ENCODE measurements at places on chromosomes 16 and 17.

GRCh38 chr17:57971572-57971971, 16.4 kb upstream of the CUEDC1 start:
- no peak for DNase-seq

DNA sequence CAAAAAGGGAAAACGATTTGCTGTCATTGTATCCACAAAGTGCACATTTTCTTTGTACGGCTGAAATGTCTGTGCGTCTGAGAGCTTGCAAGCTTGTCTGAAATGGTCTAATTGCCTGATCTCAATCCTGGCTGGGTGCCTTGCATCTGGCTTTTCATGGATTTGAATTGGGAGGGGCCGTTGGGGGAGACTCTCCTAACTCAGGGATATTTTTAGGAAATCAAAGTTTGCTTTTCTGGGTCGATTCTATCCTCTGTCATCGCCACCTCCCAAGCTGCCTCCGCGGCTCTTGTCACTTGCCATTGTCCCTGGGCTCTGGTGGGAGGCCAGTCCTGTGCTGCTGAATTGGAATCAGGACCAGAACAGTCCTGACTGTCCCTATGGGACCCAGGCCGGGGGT, 33.3 kb upstream of the MGAT5B start:
- peak; percentile 18 for DNase-seq

- DNase-seq, result no peak
Observed at GRCh38 chr17:28864991-28865849, 10.4 kb downstream of the ERAL1 start.

GRCh38 chr16:30120340-30121105, 2.5 kb downstream of the MAPK3 start:
- DNase-seq, result no peak

DNA sequence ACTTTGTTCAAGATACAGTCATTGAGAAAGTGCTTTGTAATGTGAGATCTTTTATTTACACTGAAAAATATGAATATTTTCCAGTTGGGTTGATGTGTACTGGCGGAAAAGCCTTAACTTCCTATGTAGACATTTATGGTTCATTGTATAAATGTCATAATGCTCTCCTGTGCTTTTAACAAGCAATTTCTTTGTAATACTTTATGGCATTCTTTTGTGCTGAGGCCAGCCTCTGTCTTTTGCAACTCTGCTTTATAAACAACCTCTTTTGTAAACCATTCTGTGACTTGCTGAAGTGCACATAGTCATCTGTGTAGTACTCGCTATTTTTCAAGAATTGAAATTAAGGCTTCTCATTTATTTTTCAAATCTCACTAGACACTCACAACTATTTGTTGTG, 291.2 kb downstream of the CDH11 start:
- DNase-seq, result peak; percentile 90

- DNase-seq, result no peak
Observed at GRCh38 chr16:65842067-65842466, 524.4 kb upstream of the CDH5 start.

DNA sequence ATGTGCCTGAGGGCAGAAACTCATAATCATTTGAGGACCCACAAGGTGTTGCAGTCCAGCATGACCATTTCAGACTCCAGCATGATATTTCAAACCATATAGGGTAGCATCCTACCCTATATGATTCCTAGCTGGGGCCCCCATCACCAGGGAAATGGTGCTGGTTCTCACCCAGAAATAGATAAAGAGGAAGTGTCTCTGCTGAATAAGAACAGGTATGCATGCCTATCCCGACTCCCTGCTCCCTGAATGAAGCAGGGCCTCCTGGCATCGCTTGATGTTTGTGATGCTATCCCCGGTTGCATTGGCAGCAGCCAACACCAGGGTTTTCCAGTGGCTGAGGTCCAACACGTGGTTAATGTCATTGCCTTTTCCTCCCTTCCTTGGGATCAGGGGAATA, 17.1 kb upstream of the HEATR6 start:
- no peak for DNase-seq

DNA sequence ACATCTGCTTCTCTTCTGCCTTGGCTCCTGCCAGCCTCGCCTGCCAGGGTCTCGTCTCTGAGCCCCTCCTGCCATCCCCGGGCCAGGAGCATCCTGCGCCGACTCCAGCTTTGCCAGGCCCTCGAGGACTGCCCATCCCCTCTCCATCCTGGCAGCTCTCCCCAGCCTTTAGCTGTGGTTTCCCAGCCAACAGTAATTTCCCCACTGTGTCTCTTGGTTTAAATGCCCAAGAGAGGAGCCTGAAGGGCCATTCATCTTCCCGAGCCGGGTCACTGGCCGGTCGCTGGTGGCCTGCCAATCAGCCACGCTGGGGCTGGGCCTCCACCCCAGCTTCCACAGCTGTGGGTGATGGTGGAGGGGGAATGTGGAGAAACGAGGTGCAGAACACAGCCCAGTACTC, 47.8 kb downstream of the MRC2 start:
- no peak for DNase-seq

DNA sequence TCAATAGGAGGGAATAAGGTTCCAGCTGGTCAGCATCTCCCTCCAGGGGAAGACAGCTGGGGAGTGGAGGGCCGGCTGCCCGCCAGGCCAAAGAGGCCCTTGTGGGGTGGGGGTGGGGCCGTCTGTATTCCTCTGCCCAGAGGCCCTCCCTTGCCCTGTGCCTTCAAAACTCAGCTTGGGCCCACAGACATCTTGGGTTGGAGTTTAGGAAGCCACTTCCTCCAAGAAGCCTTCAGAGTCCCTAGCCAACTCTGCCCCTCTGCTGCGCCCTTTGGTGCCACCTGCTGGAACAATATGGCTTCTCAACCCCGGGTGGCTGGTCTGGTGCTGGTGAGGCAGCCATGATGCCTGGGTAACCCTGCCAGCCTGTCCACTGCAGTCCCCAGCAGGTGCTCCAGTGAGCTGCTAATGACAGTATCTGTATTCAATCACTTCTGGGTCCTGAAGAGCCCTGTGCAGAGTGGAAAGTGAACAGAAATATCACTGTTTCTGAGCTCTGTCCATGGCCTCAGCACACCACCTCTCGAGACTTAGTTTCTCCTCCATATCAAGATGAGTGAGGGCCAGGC, 16.7 kb downstream of the HSD11B2 start:
- peak; percentile 47 for DNase-seq

DNA sequence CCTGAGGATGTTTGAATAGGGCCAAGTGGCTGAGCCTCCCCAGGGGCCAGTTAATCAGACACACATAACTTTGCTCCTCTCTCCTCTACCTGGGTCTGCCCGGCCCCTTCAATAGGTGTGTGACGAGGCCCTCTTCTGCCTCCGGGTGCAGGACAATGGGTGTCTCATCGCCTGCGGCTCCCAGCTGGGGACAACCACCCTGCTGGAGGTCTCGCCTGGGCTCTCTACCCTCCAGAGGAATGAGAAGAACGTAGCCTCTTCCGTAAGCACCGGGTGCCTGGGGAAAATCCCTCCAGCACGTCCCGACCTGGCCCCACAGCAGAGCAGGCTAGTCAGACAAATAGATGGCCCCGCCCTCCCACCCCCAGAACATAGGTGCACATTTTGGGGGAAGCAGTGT, 16.1 kb upstream of the KIF19 start:
- no peak for DNase-seq

Data from adipocyte (in vitro differentiated cells).